ENCODE measurements at places on chromosomes 1 and 21. TPM values are rescaled to one million over a fixed set of nuclear protein-coding genes. Genes with fewer than 3 reads are reported as not detected.
A peak's percentile ranks its signal among the peaks of the same experiment; 100 is the strongest.

DNA sequence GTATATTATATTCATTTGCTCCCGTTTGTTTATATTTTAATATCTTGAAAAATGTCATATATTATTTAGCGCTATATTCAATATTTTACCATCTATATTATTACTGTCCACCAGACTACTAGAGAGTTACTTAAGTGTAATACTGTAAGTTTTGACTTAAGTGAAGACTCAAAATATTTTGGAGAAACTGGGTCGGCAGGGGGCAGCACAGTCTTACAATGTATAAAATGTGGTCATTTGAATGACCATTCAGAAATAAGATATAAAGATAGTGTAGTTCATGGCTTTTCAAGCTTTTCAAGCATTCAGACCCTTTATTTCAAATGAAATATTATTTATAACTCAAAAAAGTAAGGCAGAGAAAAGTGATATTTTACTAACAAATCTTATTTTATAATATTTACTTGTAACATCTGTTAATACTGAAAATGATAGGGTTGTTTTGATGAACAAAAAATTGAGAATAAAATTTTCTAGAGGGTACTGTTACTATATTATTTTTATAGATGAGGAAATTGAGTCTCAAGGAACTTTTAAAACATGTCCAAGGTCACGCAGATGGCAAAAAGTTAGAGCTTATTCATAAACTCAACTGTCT is 89.0 kb upstream of the SERTAD4 start:
- H3K4me3 ChIP-seq, result no peak overlapping the region
- DNase-seq, result peak; percentile 35
- H3K36me3 ChIP-seq, result no peaks in the 10 kb centered on the region
- no peaks in the 10 kb centered on the region for H3K4me1 ChIP-seq
- H3K27me3 ChIP-seq, result no peaks in the 10 kb centered on the region
- no peak overlapping the region for H3K27ac ChIP-seq

DNA sequence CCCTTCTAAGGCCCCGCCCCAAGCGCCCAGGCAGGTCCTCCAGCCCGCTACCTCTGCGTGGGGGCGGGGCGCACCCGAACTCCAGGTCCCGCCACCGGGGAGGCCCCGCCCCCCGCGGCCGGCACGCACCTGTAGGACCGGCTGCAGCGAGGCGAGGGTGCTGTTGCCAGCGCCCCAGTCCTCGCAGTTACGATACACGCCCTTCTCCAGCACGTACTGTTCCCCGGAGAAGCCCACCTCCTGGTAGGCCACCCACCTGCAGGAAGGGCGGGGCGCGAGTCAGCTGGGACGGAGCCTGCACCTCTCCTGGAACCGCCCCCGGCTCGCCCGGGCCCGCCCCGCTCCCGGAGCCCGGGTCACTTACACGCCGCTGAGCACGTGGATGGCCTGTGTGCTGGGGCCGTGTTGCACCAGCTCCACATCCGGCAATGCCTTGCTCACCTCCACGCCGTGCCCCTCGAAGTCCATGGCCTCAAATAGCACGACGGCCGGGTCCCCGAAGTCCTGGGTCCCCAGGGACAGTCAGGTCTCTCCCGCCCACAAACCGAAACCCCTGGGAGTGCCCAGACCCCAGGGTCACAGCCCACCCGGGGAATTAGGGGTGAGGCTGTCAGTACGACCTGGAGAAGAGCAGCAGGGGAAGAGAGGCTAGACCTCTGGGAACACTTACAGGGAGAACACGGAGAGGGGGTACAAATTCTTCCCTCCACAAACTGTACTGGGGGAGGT is 17.3 kb downstream of the CRYBG2 start:
- H3K4me1 ChIP-seq, result peaks cover 11% of the 10 kb centered on the region
- H3K4me3 ChIP-seq, result peak overlapping the region; percentile 57
- DNase-seq, result peak; percentile 98
- H3K27me3 ChIP-seq, result peaks cover 10% of the 10 kb centered on the region

DNA sequence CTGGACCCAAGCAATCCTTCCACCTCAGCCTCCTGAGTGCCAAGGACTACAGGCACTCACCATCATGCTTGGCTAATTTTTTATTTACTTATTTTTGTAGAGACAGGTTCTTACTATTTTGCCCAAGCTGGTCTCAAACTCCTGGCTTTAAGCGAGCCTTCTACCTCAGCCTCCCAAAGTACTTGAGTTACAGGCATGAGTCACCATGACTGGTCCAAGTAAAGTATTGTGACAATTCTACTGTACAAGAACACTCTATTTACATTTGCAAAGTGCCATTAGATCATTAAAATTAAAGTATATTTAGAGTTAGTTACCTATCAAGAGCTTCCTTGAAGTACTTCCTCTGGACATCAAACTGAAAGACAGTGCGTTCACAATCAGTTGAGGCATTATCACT is 44.8 kb downstream of the NRDC start:
- no peaks in the 10 kb centered on the region for H3K4me1 ChIP-seq
- H3K27me3 ChIP-seq, result no peaks in the 10 kb centered on the region
- H3K4me3 ChIP-seq, result no peak overlapping the region
- DNase-seq, result no peak

GRCh38 chr1:238485057-238485911 is 594.6 kb upstream of the ZP4 start:
- peak; percentile 66 for DNase-seq
- H3K27ac ChIP-seq, result no peak overlapping the region
- H3K36me3 ChIP-seq, result no peaks in the 10 kb centered on the region

- peak overlapping the region; percentile 94 for H3K27ac ChIP-seq
- no peak for DNase-seq
- no peaks in the 10 kb centered on the region for H3K36me3 ChIP-seq
- no peaks in the 10 kb centered on the region for H3K27me3 ChIP-seq
Measured at GRCh38 chr21:29300807-29301138, 2.1 kb downstream of the BACH1 start.

- DNase-seq, result no peak
- H3K27ac ChIP-seq, result no peak overlapping the region
- no peaks in the 10 kb centered on the region for H3K27me3 ChIP-seq
- H3K36me3 ChIP-seq, result no peaks in the 10 kb centered on the region
Measured at GRCh38 chr1:83694449-83694848, 304.5 kb downstream of the TTLL7 start.

DNA sequence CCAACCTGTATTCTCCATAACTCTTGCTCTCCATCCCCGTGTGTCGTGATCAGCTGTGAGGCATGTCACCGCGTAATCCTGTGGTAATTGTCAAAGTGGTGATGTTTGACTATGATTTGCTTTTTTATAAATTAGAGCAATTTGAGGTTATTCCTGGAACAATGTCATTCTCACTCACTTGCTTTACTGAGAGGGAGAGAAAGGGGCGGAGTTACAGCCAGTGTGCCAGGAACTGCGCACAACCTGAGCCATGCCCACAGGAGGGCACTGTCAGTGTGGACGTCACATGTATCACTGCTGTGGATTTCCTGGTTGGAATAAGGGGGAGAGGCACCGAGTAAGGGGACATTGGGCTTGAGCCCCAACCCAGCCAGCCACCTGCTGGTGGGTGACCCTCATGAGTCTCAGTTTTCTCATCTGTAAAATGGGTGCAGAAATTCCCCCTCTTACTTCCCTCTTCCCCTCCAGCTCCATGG is 6.9 kb downstream of the ADGRB2 start:
- no peak overlapping the region for H3K27ac ChIP-seq
- peaks cover 15% of the 10 kb centered on the region for H3K4me1 ChIP-seq
- peaks cover 54% of the 10 kb centered on the region for H3K27me3 ChIP-seq
- no peaks in the 10 kb centered on the region for H3K36me3 ChIP-seq
- DNase-seq, result peak; percentile 18

- peaks cover 31% of the 10 kb centered on the region for H3K4me1 ChIP-seq
- DNase-seq, result no peak
- no peaks in the 10 kb centered on the region for H3K27me3 ChIP-seq
- H3K27ac ChIP-seq, result no peak overlapping the region
- H3K36me3 ChIP-seq, result no peaks in the 10 kb centered on the region
Measured at GRCh38 chr1:223710179-223711133, 1.9 kb upstream of the CAPN2 start.

DNA sequence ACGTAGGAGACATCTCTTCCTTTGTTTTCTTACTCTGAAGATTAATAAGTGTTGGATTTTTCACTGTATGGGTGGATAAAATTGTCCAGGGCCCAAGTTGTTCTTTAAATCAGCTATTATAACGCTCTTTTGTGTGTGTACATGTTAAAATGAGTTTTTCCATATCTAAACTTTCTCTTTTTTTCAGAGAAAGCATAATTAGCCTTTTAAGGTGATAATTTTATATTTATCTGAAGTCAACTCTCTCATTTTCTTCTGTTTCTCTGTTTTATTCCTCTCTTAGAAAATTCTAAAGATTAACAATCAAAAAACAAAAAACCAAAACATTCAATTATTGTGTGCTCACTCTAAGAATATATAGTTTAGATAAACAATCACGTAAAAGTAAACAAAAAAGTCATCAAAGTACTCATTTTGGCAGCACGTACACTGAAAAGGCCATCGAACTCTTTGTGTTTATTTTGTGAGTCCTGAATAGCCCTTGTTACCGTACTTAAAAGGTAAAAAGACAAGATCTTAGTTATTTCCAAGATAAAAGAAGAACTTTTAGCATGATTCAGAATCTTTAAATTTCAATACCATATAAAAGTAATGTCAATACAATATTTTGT is 7.2 kb upstream of the CDC73 start:
- H3K4me1 ChIP-seq, result peaks cover 14% of the 10 kb centered on the region
- no peaks in the 10 kb centered on the region for H3K36me3 ChIP-seq
- no peak overlapping the region for H3K27ac ChIP-seq
- H3K4me3 ChIP-seq, result no peak overlapping the region
- no peaks in the 10 kb centered on the region for H3K27me3 ChIP-seq
- no peak for DNase-seq

GRCh38 chr1:19772053-19772452 is 27.7 kb downstream of the TMCO4 start:
- H3K4me3 ChIP-seq, result no peak overlapping the region
- DNase-seq, result no peak
- peaks cover 63% of the 10 kb centered on the region for H3K36me3 ChIP-seq

- no peaks in the 10 kb centered on the region for H3K4me1 ChIP-seq
- no peak for DNase-seq
- H3K4me3 ChIP-seq, result no peak overlapping the region
Measured at GRCh38 chr1:82015444-82015843, 214.7 kb downstream of the ADGRL2 start.

DNA sequence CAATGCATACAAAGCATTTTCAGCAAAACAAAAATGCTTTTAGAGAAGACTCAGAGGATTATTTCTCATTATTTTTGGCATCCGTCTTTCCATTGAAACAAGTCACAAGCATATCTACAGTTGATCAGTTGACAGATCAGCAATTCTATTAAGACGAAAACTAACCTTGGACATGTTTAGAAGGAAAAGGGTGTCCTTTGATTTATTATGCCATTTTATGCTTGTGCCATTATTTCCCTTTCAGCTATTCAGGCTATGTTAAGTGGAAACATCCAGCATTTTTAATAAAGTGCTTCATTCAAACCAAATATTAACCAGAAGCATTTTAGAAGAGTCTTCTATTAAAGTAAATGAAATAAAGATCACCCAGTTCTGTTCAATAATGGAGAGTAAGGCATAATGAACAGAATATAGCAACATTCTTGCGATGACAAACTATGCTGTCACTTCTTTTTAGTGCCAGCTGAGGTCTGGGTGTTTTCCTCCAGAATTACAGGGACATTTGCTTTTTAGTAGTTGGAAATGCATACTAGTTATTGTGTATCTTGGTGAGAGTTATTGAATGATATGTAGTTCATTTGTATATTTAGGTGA is 481.4 kb downstream of the PLA2G4A start:
- H3K36me3 ChIP-seq, result no peaks in the 10 kb centered on the region
- H3K4me1 ChIP-seq, result no peaks in the 10 kb centered on the region
- DNase-seq, result no peak
- H3K27ac ChIP-seq, result no peak overlapping the region

GRCh38 chr1:22645931-22646330 is 2.5 kb downstream of the C1QC start:
- peak overlapping the region; percentile 18 for H3K27ac ChIP-seq
- no peak for DNase-seq
- H3K27me3 ChIP-seq, result peaks cover 19% of the 10 kb centered on the region
- H3K4me3 ChIP-seq, result no peak overlapping the region
- peaks cover 4% of the 10 kb centered on the region for H3K4me1 ChIP-seq

DNA sequence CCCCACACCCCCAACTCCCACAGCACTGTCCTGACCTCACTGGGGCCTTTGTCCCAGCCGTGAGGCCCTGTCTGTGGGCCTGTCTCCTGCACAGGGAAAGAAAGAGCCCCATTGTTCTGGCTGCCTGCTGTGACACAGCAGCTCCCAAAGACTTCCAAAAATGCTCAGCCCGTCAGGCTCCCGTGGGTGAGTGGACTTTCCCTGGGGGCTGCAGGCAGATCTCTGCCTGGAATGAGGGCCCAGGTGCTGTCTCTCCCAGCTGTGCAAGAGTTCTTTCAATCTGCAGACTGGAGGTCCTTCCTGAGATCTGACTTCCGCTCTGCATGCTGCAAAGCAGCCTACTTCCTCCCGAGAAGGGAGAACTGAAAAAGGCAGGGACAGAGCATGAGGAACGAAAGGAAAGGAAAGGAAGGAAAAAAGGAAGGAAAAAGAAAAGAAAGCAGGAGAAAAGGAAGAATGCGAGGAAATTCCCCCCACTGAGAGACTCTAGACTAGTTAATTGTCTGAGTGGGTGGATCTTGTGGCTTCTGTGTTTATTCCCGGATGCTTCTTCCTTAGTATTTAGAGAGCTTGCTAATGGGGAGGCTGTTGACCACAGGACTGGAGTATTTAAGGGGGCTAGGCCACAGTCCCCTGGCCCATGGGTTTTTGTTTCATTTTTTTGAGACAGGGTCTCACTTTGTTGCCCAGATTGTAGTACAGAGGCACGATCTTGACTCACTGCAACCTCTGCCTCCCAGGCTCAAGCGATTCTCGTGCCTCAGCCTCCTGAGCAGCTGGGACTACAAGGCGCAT is 15.0 kb downstream of the NES start:
- DNase-seq, result no peak
- H3K4me1 ChIP-seq, result peaks cover 91% of the 10 kb centered on the region
- H3K4me3 ChIP-seq, result no peak overlapping the region
- no peaks in the 10 kb centered on the region for H3K36me3 ChIP-seq

GRCh38 chr21:17585875-17586450 is 26.7 kb downstream of the BTG3 start:
- no peaks in the 10 kb centered on the region for H3K4me1 ChIP-seq
- H3K27ac ChIP-seq, result no peak overlapping the region
- no peak for DNase-seq
- H3K36me3 ChIP-seq, result no peaks in the 10 kb centered on the region

DNA sequence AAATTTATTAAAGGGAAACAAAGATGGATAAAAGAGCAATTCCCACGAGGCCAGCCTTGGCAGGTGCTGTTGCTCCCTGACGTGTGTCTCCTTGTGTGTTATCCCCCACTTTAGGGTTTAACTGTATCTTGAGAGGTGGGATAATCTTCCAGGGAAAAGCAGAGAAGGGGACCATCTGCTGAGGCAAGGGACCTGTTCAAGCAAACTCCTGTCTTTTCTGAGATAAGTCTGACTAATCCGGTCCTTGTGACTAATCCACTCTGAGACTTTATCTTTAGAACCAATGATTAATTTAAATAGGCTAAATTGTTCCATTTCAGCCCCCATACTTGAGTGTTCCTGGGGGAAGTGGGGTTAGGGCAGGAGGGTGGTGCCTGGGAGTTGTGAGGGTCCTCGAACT is 163.6 kb downstream of the CAMTA1 start:
- no peak overlapping the region for H3K27ac ChIP-seq
- no peaks in the 10 kb centered on the region for H3K27me3 ChIP-seq
- no peak for DNase-seq
- H3K4me3 ChIP-seq, result no peak overlapping the region

ENAH gene
- 142 TPM for total RNA-seq

BARHL2 gene
- not detected for total RNA-seq

HSD11B1 gene
- total RNA-seq, result 8.1 TPM

OR2T5 gene
- total RNA-seq, result not detected

KRTAP13-2 gene
- total RNA-seq, result not detected

C1orf226 gene
- total RNA-seq, result 8.5 TPM

FTCD gene
- total RNA-seq, result 0.38 TPM

ADGRL2 gene
- total RNA-seq, result 78.8 TPM

SPATA46 gene
- not detected for total RNA-seq

ITGB3BP gene
- 19.0 TPM for total RNA-seq

KRTAP12-2 gene
- not detected for total RNA-seq

TCEA3 gene
- 28.3 TPM for total RNA-seq

RBP7 gene
- 2.0 TPM for total RNA-seq

All from left lung (tissue), 14 donors.